ENCODE measurements at places on chromosomes 3 and 15.

DNA sequence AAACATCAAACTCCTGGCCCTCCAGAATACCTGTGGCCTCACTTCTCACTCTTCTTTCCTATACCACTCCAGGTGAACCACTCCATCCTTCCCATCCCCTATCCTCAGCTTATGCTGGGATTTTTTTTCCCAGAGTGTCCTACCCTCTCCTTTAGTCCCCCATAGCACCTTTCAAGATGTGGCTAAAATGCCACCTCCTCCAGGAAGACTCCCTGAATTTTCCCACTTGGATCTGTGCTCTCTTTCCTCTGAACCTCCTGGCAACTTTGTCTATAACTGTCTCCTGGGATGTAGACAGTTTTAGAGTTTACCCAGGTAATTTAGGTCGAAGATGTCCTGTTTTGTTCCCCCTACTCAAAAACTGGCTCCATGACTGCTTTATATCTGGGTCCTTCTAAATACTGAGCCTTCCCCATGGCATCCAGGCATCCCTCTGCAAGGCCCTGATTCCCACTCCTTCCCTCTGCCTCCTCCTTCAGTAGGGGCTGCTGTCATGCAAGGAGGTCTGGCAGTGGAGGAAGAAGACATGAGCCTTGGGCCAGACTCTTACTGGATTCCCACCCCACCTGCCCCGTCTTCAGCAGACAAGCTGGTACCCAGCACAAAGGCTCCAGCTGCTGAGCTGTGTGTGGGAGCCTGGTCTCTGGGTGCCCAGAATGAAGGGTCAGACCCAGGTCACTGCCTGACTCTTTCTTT, 161.5 kb downstream of the SMAD6 start:
- DNase-seq = no peak

- DNase-seq = peak; percentile 3
Measured at GRCh38 chr15:80695911-80696661, 976 bp downstream of the ABHD17C start.

DNA sequence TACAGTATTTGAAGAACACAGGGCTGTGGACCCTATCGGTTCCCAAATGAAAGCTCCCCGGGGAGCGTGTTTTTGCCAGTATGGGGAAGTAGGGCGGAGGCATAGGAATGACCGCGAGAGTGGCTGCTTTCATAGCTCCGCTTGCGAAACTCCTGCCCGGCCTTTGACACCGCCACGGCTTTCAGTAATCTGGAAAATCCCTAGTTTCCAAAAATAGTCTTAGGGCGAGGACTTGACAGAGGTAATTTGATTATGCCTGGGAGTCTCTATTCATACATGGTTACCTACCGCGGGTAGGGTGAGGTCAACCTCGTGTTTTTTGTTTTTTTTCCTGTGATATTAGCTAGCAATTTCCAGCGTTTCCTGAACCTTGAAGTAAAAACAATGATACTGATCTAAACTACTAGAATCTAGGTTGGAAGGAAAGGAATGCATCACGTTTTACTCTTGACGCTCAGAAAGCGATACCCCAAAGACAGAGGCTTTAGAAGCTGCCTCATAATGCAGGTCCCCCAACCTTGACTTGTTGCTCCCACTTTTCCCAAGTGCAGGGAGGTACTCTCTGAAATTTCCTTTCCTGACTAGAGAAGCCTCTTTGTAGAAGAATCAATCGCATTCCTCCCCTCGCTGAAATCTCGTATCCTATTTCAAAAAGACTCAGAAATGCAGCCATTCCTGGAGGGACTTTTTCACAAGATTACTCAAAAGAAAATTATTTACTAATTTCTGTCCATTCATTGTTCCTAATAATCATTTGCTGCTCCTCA, 894 bp upstream of the CCNL1 start:
- peak; percentile 64 for DNase-seq

DNA sequence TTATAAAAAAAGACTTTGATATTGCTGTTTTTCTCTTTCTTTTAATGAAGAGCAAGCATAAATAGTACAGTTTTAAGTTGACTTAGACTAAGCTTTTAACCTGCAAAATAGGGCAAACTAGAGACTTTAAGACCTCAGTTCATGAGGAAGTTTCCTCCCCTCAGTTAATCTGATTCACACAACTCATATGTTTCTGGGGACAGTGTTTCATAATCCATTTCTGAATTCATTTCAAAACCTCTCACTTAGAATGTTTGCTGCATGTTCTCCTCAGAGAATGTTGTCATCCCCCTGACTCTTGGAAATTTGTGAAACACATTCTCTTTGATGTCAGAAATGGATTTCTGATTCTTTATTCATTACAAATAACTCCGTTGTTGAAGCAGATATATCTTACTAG, 79.3 kb upstream of the SKOR1 start:
- DNase-seq = no peak

DNA sequence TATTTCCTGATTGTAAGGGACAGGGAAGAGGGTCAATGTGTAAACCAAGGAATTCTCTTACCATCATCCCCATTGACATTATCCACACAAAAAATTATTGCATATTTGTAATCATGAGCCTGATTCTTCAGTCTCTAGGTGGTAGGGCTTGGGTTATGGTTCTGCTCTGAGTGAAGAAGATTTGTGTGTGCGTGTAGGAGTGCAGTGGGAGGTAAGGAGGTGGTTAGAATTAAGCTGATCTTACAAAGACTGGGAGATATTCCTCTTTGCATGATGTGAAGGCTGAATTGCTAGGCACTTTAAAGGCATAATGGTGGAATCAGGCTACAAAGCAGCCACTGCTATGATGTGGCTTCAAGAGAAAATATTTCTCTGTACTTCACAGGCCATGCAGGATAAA, 23.0 kb upstream of the MINDY4B start:
- no peak for DNase-seq

DNA sequence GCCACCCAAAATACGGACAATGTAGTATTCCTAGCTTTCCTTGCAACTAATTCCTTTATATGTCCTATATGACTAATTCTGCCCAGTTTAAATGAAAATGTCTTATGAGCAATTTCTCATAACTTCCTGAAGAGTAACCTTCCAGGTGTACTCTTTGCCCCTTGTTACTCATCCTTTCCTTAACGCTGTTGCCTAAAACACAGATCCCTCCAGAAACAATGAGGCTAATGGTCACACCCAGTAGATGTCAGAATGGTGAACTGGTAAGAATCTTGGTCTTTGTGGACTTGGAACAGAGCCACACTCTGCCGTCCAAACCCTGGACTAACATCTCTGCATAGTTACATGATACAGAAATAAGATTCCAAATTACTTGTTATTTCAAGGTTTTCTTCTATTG, 497.9 kb downstream of the IGSF11 start:
- no peak for DNase-seq

- DNase-seq = no peak
Measured at GRCh38 chr3:127287840-127288239, at the start of gene PRR20G. PRR20G (minus strand) TSS chr3:127288046; CDS start chr3:127287365, 681 bp downstream.
